ENCODE measurements at places on chromosomes 3 and 15. TPM values are rescaled to one million over a fixed set of nuclear protein-coding genes. Genes with fewer than 3 reads are reported as not detected.

PRR20G gene
- total RNA-seq, result not detected

WDR93 gene
- 0.16 TPM for total RNA-seq

NOX5 gene
- not detected for total RNA-seq

CD200R1 gene
- total RNA-seq, result 0.11 TPM

CYP19A1 gene
- 0.77 TPM for total RNA-seq

GRK7 gene
- total RNA-seq, result not detected

GRCh38 chr3:10981961-10982360, 10.6 kb upstream of the SLC6A1 start:
- no peak for DNase-seq

DNA sequence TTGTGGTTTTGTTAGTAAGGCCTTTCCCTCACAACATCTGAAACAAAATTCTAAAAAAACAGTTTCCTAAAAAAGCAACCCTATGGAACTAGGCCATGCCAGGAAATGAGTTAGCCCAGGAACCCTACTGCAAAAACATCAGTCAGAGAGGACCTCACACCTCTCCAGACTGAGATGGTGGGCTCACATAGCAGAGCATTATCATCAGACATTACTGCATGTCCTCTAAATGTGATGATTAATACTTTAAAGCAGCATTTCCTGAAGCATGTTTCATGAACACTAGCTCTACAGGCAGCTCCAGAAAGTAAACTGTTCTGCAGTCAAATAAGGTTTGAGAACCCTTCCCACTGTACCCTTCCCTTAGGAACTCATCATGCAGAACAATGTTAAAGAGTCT, 232.3 kb upstream of the MRPL3 start:
- DNase-seq, result no peak

DNA sequence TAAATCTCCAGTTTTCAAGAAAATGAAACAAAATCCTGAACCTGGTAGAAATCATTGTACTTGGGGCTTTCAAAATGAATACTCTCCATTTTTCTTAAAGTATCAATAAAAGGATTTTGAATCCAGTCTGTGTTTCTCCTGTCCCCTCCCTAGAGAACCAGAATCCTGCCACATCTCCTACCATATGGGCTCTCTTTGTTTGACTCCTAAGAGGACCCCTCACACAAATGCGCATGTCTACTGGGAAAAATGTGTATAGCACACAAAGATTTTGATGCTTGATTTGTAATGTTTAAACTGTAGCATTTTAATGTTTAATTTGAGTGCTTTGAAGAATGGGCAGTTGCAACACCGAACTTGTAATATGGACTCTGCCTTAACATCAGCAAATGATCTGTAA, 25.9 kb downstream of the LRRC3B start:
- DNase-seq, result no peak

DNA sequence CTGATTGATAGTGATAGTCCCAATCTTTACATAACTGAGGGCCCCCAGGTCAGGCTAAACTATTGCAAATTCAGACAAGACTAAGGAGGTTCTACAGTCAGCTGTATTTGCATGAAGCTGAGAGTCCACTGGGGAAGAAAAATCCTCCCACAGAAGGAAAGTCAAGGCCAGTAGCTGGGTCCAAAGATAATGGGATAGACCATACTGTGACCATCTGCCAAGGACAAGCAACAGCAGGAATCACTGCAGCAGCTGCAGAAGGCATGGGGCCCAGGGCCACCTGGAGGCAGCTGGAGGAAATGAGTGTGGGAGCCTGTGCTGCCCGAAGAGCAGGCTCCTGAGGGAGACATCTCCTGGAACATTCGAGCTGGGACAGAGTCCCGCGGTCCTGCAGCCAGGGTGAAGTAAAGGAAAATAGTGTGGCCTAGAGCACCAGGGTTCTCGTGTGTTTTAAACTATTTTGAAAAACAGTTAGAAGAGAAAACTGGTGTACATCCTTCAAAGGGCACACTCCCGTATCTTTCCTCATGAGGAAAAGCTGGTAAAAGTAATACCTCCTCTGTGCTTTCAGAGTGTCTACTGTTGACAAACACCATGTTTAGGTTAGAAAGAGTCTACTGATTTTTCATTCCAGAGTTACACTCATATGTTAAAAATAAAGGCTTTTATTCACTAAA, 13.2 kb upstream of the TMEM212 start:
- peak; percentile 80 for DNase-seq

- DNase-seq, result peak; percentile 68
Measured at GRCh38 chr3:73622091-73622805, 2.5 kb downstream of the PDZRN3 start.

- no peak for DNase-seq
Measured at GRCh38 chr3:115239717-115240116, 92.6 kb upstream of the ZBTB20 start.

GRCh38 chr15:90989040-90989768, 5.1 kb downstream of the PRC1 start:
- no peak for DNase-seq

DNA sequence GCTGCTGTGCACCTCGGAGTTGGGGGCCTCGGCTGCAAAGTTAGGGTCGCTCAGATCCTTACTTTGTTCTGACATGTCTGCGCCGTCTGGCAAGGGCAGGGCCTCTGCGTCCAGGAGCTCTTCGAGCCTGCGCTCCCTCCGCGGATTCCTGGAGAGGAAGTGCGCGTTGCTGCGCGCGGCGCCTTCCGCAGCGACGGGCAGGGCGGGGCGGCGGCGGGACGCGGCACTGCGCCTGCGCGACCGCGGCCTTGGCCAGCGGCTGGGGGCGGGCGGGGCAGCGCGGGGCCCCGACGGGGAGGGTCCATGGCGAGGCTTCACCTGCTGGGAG, at the start of gene NDN:
Gene NDN (minus strand): TSS at position 163 of the 328 bp plus-strand sequence. CDS start 88 bp downstream, at position 75.
- no peak for DNase-seq

- no peak for DNase-seq
Measured at GRCh38 chr15:49148298-49148697, 7.1 kb downstream of the COPS2 start.

Data from Caco-2 (cell line).